ENCODE measurements at places on chromosomes 3 and 15.

DNA sequence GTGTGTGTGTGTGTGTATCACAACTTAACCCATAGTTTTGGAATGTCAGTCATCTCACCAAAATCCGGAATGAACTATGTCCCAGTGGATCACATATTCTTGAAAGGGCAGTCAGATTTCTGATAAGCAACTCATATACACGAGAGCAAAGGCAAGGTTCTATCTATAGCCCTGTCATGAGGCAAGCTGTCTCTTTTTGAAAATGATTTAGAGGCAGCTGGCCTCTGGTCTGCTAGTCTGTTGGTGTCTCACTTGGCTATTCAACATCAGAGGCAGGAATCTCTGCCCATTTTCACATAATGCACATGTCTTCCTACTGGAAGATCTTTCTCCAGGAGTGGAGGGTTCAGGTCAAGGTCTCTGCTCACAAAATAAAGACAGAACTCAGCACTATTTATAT is 79.8 kb downstream of the CNTN6 start:
- no peak for DNase-seq

- no peak for DNase-seq
These were observed 400.5 kb upstream of the C2CD4B start for GRCh38 chr15:62565634-62566026.

GRCh38 chr3:149801639-149802038 is 9.3 kb upstream of the ANKUB1 start:
- DNase-seq = no peak

DNA sequence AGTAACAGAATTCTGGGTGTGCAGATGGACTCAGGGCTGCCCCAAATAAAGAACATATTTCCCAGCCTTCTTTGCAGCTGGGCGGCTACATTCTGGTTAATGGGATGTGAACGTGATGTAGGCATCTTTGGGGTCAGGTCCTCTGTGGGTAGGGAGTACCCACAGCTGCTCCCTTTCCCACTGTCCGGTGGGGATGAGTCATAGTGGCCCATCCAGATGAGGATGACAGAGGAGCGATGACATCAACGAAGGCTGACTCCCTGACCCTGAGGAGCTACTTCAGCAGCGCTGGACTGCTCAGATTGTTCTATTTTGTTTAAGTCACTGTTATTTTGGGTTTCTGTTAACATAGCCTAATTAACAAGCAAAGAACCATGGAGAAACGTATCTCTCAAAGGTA is 38.0 kb downstream of the SRPRB start:
- no peak for DNase-seq

DNA sequence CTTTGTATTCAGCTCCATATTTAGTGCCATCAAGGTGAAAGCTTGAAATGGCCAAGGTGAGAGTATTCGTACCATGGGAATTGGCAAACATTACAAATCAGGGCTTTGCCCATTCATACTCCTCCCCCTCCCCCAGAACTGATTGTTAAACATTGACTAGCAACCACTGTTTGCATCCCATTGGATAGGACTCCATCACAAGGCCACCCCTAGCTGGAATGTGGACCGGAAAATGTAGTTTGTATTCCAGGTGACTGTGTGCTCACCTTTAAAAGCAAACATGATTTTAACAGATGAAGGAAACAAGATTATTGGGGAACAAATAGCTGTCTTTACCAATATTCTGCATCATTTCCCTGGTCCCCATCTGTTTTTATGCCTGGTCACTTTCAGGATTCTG is 14.1 kb downstream of the ST3GAL6 start:
- no peak for DNase-seq

DNA sequence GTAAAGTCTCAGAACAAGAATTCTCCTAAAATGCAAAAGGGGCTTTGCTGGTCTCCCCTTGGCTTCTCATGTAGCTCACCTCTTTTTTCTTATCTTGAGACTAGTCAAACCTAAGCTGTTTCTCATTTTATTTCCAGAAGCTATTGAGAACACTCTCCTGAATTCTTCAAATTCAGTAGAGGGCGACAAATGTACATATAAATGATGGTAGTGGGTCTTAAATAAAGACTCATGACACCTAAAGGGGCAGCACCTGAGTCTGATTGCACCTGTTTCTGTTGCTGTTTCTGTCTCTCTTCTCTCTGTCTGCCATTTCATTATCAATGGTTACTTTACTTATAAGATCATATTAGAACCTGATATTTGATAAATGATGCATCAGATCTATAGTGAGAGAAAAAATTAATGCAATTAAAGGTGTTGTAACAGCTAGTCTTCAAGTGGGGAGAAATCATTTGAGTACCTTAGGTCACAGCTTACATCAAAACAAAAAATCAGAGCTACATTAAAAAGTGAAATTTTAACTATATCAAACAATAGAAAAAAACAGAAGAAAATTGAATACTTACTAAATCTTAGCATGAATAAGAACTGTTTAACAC is 7.0 kb downstream of the ADIPOQ start:
- peak; percentile 29 for DNase-seq
